Endothelial cell of umbilical vein (primary cell): ENCODE measurements at places on chromosomes 3 and 15.
A peak's percentile ranks its signal among the peaks of the same experiment; 100 is the strongest.

- no peak for DNase-seq
These were observed 223.8 kb downstream of the RSRC1 start for GRCh38 chr3:158333736-158334135.

DNA sequence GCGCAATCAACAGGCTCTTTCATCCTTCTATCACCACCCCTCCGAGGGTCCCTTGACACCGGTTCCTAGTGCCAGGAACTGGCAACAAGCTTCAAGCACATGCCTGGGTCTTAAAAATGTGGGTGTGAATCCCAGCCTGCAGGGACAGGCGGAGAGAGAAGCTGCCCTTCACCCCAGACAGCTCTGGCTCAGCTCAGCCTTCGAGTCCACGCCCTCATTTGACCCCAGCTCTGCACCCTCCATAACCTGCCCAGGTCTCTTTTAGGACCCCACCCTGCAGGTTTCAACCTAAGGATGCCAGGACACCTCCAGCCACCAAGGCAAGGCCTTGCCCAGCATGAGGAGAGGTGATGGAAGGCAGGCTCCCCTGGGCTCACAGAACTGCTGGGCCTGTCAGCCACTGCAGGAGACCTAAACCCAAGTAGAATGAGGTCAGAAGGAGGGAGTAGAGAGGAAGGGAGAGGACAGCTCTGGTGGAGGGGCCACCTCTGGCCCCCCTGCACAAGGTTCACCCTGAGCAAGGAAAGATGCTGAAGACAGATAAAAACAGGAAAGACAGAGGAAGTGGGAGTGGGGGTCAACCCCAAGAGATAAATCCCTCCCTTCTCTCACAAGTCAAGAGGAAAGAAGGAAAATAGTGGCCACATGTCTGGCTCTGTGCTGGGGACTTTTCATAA, 2.6 kb upstream of the LOXL1 start:
- DNase-seq, result no peak

GRCh38 chr15:47846128-47846868, 129.0 kb downstream of the SEMA6D start:
- no peak for DNase-seq

GRCh38 chr3:131535131-131535530, 32.4 kb upstream of the MRPL3 start:
- DNase-seq, result no peak

DNA sequence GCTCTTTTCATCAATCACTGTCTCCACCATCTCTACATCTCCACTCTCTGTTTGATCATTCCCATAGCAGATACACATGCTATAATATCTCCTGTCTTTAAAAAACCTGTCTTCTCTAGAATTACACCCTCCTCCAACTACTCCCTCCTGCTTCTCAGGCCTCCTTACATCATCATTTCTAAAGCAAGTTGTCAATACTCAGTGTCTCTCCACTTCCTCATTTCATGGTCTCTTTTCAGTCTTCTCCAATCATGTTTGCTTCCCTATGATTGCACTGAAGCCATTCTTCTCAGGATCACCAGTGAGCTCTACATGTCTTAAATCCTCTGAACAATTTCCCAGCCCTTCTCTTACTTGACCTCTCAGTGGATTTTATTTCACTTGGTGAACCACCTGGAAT, 87.0 kb upstream of the ZNF280D start:
- DNase-seq, result no peak

DNA sequence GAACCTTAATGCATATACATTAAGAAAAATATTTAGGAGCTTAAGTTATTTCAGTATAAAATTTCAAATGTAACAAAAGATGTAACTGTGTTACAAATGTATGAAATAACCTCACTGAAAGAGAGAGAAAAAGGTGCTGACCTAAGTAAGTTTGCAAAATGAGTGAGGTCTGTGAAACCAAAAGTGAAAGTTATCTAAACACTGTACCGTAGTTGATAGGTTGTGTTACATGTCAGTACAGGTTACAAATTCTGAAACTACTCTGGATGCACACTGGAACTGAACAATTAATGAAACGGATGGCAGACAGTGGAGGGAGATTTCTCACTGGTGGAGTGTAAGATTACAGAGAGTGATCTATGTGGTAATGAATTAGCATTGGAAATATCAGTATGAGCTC, 420.7 kb downstream of the ZNF385D start:
- no peak for DNase-seq

DNA sequence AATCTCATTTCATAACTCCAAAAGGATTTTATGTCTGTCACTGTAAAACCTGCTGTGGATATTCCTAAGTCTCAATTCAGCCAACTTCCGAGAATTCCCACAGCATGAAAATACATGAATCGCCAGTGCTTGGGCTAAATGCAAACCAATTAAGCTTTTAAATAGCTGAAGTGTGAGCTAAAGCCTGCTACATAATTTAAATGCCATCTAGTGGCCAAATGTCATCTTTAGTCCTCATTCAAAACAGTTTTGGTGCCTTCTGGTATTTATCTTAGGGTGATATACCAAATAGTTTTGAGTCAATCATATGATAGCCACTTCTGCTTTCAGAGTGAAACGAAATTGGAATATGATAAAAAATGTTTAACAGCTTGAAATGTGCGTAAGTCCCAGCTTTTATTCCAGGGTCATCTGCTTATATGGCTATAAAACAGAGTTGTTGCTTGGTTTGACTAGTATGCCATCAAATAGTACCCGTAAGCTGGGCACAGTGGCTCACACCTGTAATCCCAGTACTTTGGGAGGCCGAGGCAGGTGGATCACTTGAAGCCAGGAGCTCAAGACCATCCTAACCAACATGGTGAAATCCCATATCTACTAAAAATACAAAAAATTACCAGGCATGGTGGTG, 41.8 kb upstream of the CCNL1 start:
- peak; percentile 63 for DNase-seq

DNA sequence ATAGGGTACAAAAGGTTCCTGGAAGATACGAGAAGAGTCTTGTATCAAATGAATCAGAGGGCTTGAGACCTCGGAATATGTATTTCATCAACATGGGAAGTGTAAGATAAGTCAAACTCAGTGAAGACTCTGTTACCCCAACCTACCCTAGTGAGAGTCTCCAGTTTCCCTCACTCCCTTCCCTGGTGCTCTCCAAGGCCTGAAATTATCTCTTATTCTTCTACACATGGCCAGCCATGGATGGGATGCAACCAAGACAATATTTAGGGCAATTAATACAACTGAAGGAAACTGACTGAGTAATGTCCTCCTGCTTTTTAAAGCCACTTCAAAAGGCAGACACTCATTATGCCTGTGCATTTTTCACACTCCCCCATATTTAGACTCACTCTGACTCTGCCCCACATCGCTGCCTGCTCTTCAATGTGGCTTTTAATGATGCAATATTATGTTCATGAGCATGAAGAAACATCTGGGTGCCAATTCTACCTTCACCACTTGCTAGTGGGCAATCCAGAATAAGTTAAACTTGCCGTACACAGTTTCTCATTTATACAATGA, 137.1 kb upstream of the THBS1 start:
- no peak for DNase-seq

- no peak for DNase-seq
These were observed 11.5 kb upstream of the TSEN2 start for GRCh38 chr3:12472796-12473195.

- DNase-seq, result peak; percentile 84
These were observed 11.4 kb upstream of the CSPG4 start for GRCh38 chr15:75723847-75724660.

DNA sequence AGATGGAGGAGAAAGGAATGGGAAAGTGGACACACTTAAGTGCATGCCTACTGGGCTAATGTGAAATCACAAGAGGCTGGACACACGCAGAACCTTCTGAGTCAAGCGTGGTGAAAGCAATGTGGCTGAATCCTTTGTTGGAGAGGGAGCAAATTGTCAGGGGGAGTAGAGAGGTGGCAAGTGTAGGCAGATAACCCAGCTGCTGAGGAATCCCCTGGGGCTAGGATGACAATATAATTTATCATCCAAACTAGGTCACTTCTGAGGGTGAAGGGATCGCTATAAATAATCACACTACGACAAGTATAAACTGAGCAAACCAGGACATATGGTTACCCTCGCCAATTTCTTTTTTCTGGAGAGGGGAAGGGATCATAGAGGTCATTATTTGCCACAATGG, 28.7 kb downstream of the TAMM41 start:
- DNase-seq, result no peak

- DNase-seq, result no peak
These were observed 132.5 kb downstream of the RBPMS2 start for GRCh38 chr15:64642875-64643274.

DNA sequence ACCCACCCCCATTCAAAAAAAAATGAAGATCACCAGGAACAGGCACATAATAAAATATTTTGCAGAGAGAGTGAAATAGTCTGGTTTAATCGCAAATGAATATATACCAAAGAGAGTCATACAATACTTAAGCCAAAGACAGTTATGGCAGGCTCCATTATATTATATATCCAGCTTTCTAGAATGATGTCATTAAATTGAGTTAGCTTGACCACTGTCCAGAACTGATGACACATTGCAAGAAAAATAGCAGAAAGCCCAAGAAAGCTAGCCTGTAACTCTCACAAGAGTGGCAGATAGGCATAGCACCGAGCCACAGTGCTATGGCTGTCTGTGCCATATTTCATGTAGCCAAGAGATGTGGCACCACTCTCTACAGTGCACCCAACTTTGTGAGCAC, 231.9 kb upstream of the SEMA6D start:
- no peak for DNase-seq

- peak; percentile 69 for DNase-seq
These were observed 37.3 kb upstream of the CMTM8 start for GRCh38 chr3:32200992-32201758.

- no peak for DNase-seq
These were observed 8.3 kb downstream of the KPNA1 start for GRCh38 chr3:122506450-122506849.

DNA sequence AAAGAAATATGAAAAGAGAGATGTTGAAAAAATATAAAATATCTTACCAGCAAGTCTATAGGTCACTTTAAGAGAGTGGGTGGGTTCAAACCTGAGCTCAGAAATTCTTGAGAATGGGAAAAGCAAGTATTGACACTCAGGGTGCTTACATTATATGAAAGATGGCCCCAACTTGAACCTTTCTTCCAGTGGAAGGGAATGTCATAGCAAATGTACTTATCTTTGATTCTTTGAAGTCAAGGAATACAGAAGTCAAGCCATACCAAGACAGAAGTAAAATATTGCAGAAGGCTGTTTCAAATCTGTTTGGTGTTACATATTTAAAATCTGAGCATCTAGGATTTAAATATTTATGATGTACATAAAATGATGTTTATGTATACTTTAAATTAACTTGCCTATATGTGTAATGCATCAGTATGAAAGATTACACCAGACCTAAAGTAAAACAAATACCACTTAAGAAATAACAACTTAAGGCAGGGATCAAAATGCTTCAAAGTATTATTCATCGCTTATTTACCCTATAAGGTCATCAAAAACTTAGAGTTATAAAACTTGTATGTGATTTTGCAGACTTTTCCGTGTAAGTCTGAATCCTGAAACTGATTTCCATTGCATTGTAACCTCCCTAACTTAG, 8.7 kb downstream of the MME start:
- DNase-seq, result no peak

DNA sequence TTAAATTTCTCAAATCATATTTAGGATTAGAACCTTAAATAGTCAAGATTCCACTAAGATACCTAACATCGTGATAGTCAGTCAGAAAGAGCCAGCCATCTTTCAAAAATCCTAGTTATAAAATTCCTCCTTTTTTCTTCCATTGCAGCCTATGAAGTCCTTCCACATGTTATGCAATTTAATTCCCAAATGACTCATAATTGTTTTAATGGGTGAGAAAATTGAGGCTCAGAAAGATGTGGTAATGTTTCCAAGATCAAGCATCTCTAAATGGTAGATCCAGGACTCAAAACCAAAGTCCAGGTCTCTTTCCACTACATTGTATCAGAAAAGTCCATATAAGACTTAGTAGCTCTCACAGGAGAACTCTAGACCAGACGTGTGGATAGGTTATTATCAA, 9.5 kb downstream of the CFAP44 start:
- DNase-seq, result no peak

- DNase-seq, result no peak
These were observed 568 bp downstream of the SENP2 start for GRCh38 chr3:185586686-185587039.

GRCh38 chr15:96330450-96331143, at the start of gene NR2F2:
Gene NR2F2 (plus strand): TSS chr15:96330700. CDS start chr15:96332106, 1,406 bp downstream.
- peak; percentile 98 for DNase-seq

DNA sequence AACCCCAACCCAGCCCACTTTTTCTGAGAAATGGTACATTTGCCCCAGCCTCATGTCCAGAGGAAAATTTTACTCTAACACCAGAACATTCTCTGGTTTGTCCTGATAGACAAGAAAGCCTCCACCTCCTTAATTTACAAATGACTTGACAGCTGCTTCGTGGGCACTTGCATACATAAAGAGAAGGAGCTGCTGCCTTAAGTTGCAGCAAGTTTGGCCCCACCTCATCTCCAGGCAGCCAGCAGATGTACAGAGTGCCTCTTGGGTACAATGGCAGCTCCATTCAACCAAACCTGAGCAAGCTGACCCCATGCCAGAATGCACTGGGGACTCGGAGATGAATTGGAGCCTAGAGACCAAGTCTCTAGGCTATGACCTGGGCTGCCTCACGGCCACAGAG, 6.2 kb upstream of the H1-8 start:
- no peak for DNase-seq

- DNase-seq, result peak; percentile 93
These were observed 92.1 kb downstream of the IGF2BP2 start for GRCh38 chr3:185732782-185733181.

GRCh38 chr3:164940745-164941144, 137.6 kb downstream of the SI start:
- no peak for DNase-seq

DNA sequence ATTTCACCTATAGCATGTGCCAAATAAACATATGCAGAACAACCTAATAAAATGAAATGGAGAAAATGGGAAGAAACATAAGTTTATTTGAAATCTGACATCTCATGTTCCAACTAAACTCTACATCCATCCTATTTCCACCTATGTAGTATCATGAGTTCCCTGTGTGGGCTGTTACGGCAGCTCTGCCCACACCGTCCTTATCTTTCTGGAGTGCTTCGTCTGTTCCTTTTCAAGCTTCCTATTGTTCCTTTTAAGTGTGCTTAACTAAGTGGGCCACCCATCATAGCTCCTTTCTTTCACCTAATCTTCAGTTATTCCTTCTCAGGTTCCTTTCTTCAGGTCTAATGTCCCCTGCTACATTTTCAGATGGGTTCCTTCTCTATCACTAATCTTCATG, 17.3 kb downstream of the RYR3 start:
- DNase-seq, result no peak

DNA sequence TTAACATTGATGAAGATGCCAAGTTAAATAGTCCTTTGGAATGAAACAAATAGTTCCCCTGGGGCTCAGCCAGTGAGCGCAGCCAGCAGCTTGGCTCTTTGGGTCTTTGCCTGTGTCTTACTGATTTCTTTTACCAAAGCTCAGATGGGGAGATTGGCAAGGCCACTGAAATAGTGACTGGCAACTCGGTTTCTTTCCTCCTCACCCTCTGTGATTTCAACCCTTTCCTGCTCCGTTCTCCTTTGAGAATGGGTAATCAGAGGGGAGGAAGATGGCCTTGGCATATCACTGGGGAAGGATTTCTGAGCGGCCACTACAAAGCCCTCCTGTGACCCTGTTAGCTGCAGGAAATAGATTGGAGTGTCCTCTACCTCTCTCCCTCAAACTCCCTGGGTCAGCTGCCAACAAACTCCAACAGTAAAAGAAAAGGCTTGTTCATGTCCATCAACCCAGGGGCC, 337.1 kb upstream of the LRRFIP2 start:
- no peak for DNase-seq

GRCh38 chr15:69341356-69341755, 42.6 kb downstream of the PAQR5 start:
- DNase-seq, result peak; percentile 31

- peak; percentile 20 for DNase-seq
These were observed 50.4 kb downstream of the IL12A start for GRCh38 chr3:160038862-160039562.
